Activated T-helper 2 cell treated with anti-CD3 and anti-CD28 coated beads, Interferon-gamma antibody, Interleukin-2, Interleukin-4, amounts not matched to agents 10 μg/mL and 5 μg/mL and 100 μg/mL, durations not matched to agents 14 hours and 24 hours and 36 hours (primary cell): ENCODE measurements at places on chromosomes 12 and 14. TPM values are rescaled to one million over a fixed set of nuclear protein-coding genes. Genes with fewer than 3 reads are reported as not detected.
A peak's percentile ranks its signal among the peaks of the same experiment; 100 is the strongest.

DNA sequence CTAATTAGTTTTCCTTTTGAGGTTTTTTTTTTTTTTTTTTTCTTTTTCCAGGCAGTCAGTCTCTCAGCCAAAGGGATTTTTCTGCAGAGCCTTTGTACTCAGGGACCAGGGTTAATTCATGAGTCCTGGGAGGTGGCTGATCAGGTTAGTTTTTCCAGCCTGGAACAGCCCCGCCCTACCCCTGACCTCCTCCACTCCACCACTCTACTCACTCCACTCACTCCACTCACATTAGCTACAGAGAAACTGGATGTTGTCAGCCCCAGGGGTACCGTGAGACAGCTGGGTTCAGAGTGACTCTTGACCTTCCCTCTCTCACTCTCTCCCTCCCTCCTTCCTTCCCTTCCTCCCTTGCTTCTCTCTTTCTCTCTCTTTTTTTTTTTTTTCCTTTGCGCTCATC is 161.0 kb downstream of the CRADD start:
- peaks cover 4% of the 10 kb centered on the region for H3K27me3 ChIP-seq
- no peak overlapping the region for H3K27ac ChIP-seq
- no peaks in the 10 kb centered on the region for H3K36me3 ChIP-seq
- H3K4me3 ChIP-seq, result no peak overlapping the region
- DNase-seq, result no peak

CCDC91 gene
- 13.1 and 13.7 TPM in 2 replicates for total RNA-seq

THTPA gene
- total RNA-seq, result 12.8 and 13.7 TPM in 2 replicates

DNA sequence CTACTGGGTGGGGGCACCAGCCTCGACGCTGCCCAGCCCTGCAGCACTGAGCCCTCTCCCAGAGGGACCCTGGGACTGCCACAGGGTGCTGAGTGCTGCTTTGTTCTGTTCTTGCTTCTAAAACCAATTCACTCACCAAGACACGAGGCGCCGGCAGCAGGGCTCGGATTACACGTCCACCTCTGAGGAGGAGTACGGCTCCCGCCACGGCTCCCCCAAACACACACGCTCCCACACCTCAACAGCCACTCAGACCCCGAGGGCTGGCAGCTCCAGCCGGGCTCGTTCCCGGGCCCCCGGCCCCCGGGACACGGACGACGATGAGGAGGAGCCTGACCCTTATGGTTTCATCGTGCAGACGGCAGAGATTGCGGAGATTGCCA is 24.3 kb downstream of the CEP170B start:
- H3K4me3 ChIP-seq, result no peak overlapping the region
- H3K27ac ChIP-seq, result no peak overlapping the region
- H3K36me3 ChIP-seq, result no peaks in the 10 kb centered on the region
- H3K4me1 ChIP-seq, result no peaks in the 10 kb centered on the region
- no peaks in the 10 kb centered on the region for H3K27me3 ChIP-seq
- no peak for DNase-seq

DNA sequence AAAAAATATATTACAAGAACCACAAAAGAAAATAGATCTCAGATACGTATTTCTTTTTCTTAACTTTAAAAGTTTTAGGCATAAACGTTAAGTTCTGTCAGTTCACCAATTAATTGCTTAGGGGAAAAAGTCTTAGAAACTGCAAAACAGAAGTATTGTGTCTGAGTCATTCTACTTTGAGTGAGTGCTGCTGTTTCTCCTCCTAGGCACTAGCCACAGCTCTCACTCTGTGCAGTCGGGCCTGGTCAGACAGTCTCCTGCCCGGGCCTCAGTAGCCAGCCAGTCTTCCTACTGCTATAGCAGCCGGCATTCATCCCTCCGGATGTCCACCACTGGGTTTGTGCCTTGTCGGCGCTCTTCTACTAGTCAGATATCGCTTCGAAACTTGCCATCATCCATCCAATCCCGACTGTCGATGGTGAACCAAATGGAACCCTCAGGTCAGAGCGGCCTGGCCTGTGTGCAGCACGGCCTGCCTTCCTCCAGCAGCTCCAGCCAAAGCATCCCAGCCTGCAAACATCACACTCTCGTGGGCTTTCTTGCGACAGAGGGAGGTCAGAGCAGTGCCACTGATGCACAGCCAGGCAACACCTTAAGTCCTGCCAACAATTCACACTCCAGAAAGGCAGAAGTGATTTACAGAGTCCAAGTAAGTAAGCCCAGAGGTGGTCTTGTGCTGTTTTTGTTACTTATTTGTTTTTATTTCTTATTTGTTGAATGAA is 201.3 kb downstream of the PCNX1 start:
- no peak for DNase-seq
- peaks cover 11% of the 10 kb centered on the region for H3K4me1 ChIP-seq
- H3K4me3 ChIP-seq, result no peak overlapping the region
- H3K27me3 ChIP-seq, result no peaks in the 10 kb centered on the region
- H3K36me3 ChIP-seq, result peaks cover 70% of the 10 kb centered on the region

- no peak overlapping the region for H3K4me3 ChIP-seq
- DNase-seq, result no peak
- peak overlapping the region; percentile 15 for H3K27ac ChIP-seq
- H3K27me3 ChIP-seq, result no peaks in the 10 kb centered on the region
- H3K4me1 ChIP-seq, result peaks cover 80% of the 10 kb centered on the region
Measured at GRCh38 chr12:89236748-89237383, 115.4 kb downstream of the DUSP6 start.

ACSS3 gene
- not detected in 2 replicates for total RNA-seq
